ENCODE measurements at places on chromosomes 1 and 21. TPM values are rescaled to one million over a fixed set of nuclear protein-coding genes. Genes with fewer than 3 reads are reported as not detected.

Gene SPRR2B
- not detected for total RNA-seq

Gene MNDA
- 5.9 TPM for total RNA-seq

DNA sequence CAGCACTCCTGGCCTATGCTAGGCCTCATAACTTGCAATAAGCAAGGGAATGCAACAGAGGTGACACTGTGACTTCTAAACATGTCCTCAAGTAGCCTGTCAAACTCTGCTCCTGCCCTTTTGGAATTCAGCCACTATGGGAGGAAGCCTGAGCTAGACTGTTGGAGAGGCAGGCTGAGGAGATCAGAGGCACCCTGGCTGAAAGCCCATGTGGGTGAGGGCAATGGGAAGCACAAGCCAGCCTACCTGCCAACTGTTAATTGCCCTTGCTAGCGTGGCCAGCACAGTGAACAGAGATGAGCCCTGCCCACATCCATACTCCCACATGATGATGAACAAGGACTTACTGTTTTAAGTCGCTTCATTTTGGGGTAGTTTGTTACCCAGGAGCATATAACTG lies 17.7 kb downstream of the GNB1 start:
- no peak for DNase-seq
- no peaks in the 10 kb centered on the region for H3K27me3 ChIP-seq
- no peaks in the 10 kb centered on the region for H3K36me3 ChIP-seq
- peak overlapping the region; percentile 65 for H3K27ac ChIP-seq
- H3K4me3 ChIP-seq = no peak overlapping the region

GRCh38 chr1:9246841-9247785 lies 12.5 kb downstream of the H6PD start:
- no peak for DNase-seq
- H3K36me3 ChIP-seq = no peaks in the 10 kb centered on the region
- peak overlapping the region; percentile 82 for H3K27ac ChIP-seq
- H3K27me3 ChIP-seq = no peaks in the 10 kb centered on the region
- H3K4me3 ChIP-seq = no peak overlapping the region

GRCh38 chr1:230647321-230647720 lies 5.0 kb downstream of the COG2 start:
- no peaks in the 10 kb centered on the region for H3K27me3 ChIP-seq
- H3K36me3 ChIP-seq = no peaks in the 10 kb centered on the region
- H3K27ac ChIP-seq = no peak overlapping the region
- H3K4me1 ChIP-seq = no peaks in the 10 kb centered on the region

DNA sequence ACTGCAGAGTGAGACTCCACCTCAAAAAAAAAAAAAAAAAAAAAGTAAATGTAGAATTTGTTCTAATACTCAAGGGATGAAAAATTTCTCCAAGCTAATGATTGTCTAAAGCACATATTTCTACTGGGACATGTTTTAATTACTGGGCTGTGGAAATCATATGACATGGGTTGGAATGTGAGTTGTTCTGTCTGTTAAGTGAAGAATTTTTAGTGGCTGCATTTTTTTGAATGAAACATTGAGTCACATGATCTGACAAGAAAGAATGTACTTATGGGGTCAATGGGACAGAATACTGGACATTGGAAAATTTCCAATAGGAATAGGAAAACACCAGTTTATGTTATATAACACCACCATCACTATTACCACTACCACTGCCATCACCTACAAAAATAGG lies 123.8 kb upstream of the IVNS1ABP start:
- no peaks in the 10 kb centered on the region for H3K27me3 ChIP-seq
- H3K27ac ChIP-seq = no peak overlapping the region
- H3K4me3 ChIP-seq = no peak overlapping the region
- no peaks in the 10 kb centered on the region for H3K36me3 ChIP-seq

Gene CHODL
- total RNA-seq = 1.2 TPM

- no peak overlapping the region for H3K27ac ChIP-seq
- no peak for DNase-seq
- H3K36me3 ChIP-seq = no peaks in the 10 kb centered on the region
- no peaks in the 10 kb centered on the region for H3K27me3 ChIP-seq
- H3K4me1 ChIP-seq = no peaks in the 10 kb centered on the region
- H3K4me3 ChIP-seq = no peak overlapping the region
Measured at GRCh38 chr1:178434899-178435435, 61.8 kb downstream of the CLEC20A start.

Gene BLZF1
- total RNA-seq = 14.6 TPM

DNA sequence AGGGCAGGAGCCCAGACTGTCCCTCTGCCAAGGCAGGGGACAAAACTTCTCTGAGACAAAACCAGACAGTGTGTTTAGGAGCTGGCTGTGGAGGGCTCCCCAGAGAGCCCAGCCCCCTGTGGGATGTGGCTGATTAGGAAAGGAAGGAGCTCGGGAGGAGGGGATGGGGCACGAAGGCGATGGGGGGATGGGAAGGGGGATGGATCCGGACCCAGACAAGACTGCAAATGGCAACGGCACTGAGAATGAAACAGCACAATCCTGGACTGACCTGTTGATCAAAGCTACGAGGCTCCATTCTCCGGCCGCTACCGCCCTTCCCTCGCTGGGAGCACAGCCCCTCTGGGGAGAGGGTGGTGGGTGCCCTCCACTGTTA lies 33.1 kb downstream of the FOXO6 start:
- no peak for DNase-seq
- H3K27me3 ChIP-seq = no peaks in the 10 kb centered on the region
- no peak overlapping the region for H3K4me3 ChIP-seq
- H3K4me1 ChIP-seq = no peaks in the 10 kb centered on the region

GRCh38 chr1:35180776-35181374 lies 12.1 kb downstream of the SFPQ start:
- no peaks in the 10 kb centered on the region for H3K27me3 ChIP-seq
- H3K27ac ChIP-seq = no peak overlapping the region
- DNase-seq = no peak
- H3K4me1 ChIP-seq = no peaks in the 10 kb centered on the region

DNA sequence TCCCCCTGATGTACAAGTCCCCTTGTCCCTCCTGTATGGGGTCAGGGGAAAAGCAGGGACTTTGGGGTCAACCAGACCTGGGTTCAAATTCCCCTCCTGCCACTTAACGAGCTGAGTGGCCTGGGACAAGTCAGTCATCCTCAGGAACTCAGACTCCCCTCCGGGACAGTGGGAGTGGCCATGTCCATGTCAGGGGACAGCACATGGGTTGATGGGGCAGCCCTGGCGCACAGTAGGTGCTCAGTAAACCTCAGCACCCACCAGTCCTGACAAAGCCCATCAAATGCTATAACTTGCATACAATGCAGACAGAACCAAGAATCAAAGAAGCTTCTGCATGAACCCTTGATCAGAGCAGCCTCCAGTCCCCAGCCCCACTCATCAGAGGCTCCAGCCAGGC lies 30.0 kb downstream of the MATN1 start:
- no peaks in the 10 kb centered on the region for H3K4me1 ChIP-seq
- DNase-seq = no peak
- H3K4me3 ChIP-seq = no peak overlapping the region
- no peak overlapping the region for H3K27ac ChIP-seq

DNA sequence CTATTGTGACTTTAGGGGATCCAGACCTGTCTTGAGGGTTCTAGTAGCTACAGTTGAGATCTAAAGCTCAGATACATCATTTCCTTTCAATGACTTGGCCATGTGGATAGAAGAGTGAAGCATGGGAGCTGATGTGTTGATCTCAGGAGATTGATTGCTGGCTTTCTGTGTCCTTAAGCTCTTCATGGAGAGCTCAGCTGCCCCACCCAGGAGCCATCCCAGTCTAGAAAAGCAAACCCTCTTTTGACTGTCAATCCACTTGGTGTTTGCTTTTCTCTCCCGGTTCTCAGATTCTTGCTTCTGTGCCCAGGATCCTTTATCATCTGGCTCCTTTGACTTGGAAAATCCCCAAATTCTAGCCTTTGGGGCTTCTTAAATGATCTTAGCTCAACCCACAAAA lies 87.2 kb downstream of the ATP1A1 start:
- no peak overlapping the region for H3K27ac ChIP-seq
- no peak overlapping the region for H3K4me3 ChIP-seq
- H3K27me3 ChIP-seq = no peaks in the 10 kb centered on the region
- DNase-seq = no peak

Gene CTXND2
- total RNA-seq = 0.41 TPM

DNA sequence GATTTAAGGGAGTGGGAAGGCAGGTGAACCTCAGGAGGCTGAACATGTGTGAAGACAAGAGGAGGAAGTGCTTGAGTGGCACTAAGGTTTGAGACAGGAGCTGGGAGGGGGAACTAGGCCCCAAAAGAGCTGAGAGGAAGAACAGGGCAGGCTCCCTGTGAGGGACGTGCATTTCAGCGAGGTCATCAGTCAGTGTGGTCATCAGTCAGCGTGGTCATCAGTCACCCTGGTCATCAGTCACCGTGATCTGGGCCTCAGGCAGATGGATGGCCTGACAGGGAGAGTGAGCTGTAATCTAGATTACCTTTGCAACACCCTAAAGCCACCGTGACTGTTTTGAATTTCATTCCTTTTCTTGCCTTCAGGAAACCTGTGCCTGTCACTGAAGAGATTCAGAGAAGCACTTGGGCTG lies 29.1 kb downstream of the VTCN1 start:
- no peaks in the 10 kb centered on the region for H3K36me3 ChIP-seq
- no peak overlapping the region for H3K27ac ChIP-seq
- H3K4me1 ChIP-seq = peaks cover 4% of the 10 kb centered on the region
- no peak overlapping the region for H3K4me3 ChIP-seq
- no peak for DNase-seq

DNA sequence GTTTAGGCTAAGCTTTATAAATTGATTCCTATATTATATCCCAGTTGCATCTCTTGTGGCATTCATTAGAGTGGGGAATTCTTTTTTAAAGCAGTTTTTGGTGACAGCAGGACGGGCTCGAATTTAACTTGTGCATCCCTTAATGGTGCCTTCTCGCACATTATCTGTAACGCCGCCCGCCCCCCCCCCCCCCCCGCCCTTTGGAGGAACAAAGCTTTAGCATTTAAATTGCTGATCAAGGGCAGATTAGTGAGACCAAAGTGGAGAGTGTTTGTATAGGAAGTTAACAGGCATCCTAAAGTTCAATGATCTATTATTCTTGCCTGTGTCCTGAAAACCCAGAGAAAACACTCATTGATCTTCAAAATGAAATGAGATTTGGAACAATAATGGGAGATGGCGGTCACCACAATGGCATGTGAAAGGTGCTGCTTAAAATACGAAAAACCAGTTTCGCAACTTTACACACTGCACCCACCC lies 2.2 kb downstream of the LMO4 start:
- H3K27ac ChIP-seq = peak overlapping the region; percentile 99
- DNase-seq = no peak
- no peaks in the 10 kb centered on the region for H3K27me3 ChIP-seq
- no peaks in the 10 kb centered on the region for H3K36me3 ChIP-seq
- peaks cover 39% of the 10 kb centered on the region for H3K4me1 ChIP-seq

DNA sequence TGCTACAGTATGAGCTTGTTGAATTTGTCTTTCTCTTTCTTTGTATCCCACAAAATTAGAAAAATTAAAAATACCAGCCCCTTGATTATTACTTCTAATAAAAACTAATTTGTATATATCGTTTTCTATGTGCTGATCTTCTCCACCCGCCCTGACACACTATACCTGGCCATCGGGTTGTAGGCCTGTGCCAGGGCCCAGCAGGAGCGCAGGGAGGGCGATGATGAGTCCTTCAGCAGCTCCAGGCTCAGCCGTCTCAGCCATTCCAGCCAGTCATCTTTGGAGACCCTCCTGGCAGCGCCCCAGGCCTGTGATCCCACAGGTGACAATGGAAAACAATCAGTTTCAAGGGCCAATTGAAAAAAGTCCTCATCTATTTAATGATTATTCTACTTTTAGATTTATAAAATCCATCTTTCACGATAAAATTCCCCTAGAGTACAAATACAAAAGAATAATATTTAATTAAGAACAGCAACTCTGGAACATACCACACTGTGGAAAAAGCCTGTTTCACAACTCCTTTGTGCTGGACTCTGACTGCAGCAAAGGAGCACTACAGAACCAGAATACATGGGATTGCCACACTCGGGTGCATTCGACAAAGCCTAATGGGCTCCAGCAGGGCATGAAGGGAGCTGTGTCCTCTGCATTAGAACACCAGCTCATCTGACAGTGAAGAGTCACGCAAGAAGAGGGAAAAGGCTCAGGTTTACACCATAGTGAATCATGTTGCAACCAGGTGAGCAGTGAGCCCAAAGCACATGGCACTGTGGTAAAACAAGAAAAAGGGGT lies 15.4 kb downstream of the ANGPTL7 start:
- H3K4me3 ChIP-seq = no peak overlapping the region
- no peaks in the 10 kb centered on the region for H3K4me1 ChIP-seq
- no peak for DNase-seq
- H3K36me3 ChIP-seq = peaks cover 65% of the 10 kb centered on the region
- H3K27me3 ChIP-seq = no peaks in the 10 kb centered on the region
- no peak overlapping the region for H3K27ac ChIP-seq

GRCh38 chr1:87888446-87888845 lies 559.8 kb downstream of the LMO4 start:
- no peaks in the 10 kb centered on the region for H3K27me3 ChIP-seq
- H3K4me3 ChIP-seq = no peak overlapping the region
- H3K27ac ChIP-seq = no peak overlapping the region
- DNase-seq = no peak
- H3K36me3 ChIP-seq = no peaks in the 10 kb centered on the region

- no peak for DNase-seq
- H3K4me1 ChIP-seq = no peaks in the 10 kb centered on the region
- H3K36me3 ChIP-seq = no peaks in the 10 kb centered on the region
- no peaks in the 10 kb centered on the region for H3K27me3 ChIP-seq
Measured at GRCh38 chr1:246609632-246610031, 43.4 kb downstream of the CNST start.

Gene WNT2B
- 18.6 TPM for total RNA-seq

- H3K4me1 ChIP-seq = no peaks in the 10 kb centered on the region
- H3K27me3 ChIP-seq = no peaks in the 10 kb centered on the region
- no peaks in the 10 kb centered on the region for H3K36me3 ChIP-seq
- DNase-seq = no peak
- no peak overlapping the region for H3K27ac ChIP-seq
Measured at GRCh38 chr1:212749821-212750535, 41.6 kb downstream of the NSL1 start.

DNA sequence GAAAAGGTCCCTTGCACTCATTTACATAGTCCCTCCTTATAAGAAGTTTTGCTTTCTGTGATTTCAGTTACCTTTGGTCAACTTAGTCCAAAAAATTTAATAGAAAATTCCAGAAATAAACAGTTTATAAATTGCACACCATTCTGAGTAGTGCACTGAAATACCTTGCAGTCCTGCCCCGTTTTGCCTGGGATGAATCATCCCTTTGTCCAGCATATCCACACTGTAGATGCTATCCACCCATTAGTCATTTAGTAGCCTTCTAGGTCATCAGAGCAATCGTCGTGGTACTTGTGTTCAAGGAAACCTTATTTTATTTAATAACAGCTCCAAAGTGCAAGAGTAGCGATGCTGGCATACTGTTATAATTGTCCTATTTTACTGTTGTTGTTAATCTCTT lies 38.0 kb downstream of the SPRTN start:
- no peak for DNase-seq
- H3K27me3 ChIP-seq = no peaks in the 10 kb centered on the region
- H3K27ac ChIP-seq = no peak overlapping the region
- H3K4me1 ChIP-seq = no peaks in the 10 kb centered on the region
